ENCODE measurements at places on chromosomes 3 and 15. TPM values are rescaled to one million over a fixed set of nuclear protein-coding genes. Genes with fewer than 3 reads are reported as not detected.

DNA sequence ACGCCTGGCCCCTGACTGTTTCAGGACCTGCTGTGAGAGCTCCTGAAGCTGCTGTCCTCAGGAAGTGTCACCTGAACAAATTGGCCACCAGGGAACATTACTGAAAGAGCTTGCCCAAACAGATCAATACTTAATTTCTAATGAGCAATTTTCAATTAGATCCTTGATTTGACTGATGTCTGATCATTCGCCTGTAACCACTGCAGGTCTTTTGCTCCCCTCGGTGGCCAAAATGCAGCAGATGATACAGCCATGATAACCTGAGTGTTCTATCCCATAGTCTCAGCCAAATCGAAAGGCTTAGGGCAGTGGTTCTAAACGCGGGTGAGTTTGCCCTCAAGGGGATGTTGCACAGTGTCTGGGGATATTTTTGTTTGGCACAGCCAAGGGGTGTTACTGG is 57.6 kb upstream of the MEX3B start:
- no peak for DNase-seq

DNA sequence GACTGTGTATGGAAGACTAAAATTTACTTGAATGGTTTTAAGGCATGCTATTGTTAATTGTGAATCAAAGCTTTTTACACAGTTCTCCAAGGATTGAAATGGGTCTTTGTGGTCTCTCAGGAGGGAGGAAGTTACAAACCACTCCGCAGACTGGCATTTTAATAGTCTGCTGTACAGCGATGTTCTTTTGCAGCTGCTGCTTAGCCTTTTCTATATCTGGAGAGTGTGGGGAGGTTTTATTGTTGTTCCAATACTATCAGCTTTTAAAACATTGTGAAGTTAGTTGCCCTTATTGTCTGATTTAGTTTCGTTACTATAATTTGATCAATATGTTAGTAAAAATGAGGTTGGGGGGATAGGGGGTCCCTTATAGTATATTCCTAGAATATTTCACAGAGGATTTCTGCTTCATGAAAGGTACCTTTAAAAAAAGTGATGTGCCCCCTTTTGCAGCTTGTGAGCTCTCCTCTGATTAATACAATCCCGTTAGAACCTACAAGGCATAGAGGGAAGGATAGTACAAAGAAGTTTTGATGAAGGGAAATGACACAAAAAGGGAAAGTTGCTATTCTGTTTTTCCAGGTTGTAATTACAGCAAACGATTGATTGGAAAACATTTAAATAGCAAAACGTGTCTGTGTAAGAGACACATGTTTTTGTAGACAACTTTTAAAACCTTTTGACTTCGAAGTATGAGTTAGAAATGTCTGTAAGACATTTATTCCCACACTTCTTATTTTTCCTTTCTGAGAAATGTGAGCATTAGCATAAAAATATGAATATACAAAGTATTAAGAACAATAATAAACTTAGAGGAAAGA is 158.3 kb upstream of the CGNL1 start:
- no peak for DNase-seq

- DNase-seq = no peak
These were observed 13.6 kb downstream of the MRPS25 start for GRCh38 chr3:15051531-15051930.

The TMEM40 gene
- polyA plus RNA-seq = 30.9 TPM

DNA sequence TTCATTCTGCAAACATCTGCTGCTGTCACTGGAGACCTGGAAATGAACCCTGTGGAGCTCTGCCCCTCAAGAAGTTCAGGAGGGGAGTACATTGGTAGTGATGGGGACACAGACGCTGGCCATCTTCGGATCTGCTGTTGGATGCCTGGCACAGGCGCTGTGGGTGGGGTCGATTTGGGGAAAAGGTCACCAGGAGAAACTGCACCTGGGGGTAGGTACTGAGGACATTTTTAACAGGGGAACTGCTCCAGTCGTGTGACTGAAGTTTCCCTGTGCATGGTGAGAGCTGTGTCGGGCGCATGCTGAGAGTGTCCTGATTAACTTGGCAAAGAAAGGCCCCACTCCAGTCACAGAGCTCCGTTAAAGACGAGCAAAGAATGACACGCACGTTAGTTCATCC is 3.4 kb downstream of the UROC1 start:
- no peak for DNase-seq

The NRROS gene
- 5.1 TPM for polyA plus RNA-seq

GRCh38 chr15:94607176-94607654 is 375.9 kb downstream of the MCTP2 start:
- DNase-seq = no peak

- DNase-seq = no peak
These were observed 139.7 kb upstream of the BNIP2 start for GRCh38 chr15:59828861-59829260.

The LRRN1 gene
- 58.0 TPM for polyA plus RNA-seq

DNA sequence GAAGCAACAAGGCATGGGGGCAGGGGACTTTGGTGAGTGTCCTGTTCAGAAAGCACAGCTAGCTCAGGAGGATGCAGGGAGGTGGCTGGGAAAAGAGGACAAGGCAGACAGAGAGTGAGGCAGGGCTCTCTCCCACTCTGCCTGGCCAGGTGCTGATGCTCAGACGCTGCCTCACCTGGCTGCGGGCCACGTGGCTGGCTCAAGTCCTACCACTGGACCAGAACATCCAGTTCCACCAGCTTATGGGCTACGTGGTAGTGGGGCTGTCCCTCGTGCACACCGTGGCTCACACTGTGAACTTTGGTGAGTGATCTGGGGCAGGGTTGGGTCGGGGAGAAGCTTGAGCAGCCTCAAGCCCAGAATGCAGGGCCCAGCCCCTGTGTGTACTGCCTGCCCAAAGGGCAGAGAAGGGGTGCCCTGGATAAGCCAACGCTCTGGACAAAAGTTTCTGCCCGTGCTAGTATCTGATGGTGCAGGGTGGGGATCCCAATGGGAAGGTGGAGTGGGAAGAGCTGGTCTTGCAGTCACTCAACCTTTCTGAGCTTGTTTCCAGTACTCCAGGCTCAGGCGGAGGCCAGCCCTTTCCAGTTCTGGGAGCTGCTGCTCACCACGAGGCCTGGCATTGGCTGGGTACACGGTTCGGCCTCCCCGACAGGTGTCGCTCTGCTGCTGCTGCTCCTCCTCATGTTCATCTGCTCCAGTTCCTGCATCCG is 20.9 kb downstream of the NOX5 start:
- DNase-seq = no peak

DNA sequence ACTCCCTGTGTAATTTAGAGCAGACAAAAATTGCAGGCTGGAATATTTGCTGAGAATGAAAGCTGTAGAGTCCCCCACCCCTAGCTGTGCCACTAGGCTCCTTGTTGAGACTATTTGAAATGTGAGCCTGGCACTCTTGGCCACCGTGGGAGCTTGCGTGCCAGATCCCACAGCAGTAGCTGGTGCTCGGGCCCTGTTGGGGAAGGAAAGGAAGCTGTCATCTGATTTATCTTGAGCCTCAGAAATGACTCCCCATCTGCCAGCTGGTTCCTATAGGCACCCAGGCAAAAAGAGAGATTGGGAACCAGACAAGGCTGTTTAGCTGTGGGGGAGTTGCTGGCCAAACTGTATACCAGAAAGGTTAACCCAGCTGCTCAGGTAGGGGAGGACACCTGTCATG is 23.4 kb upstream of the CLEC3B start:
- no peak for DNase-seq

GRCh38 chr15:63593705-63594671 is 3.2 kb upstream of the FBXL22 start:
- no peak for DNase-seq

The AVEN gene
- 21.9 TPM for polyA plus RNA-seq

The CD200 gene
- 11.0 TPM for polyA plus RNA-seq

GRCh38 chr3:130820976-130821375 is 72.9 kb upstream of the ATP2C1 start:
- no peak for DNase-seq

The TRIM71 gene
- polyA plus RNA-seq = 0.15 TPM

- DNase-seq = no peak
These were observed 194.7 kb downstream of the NEK10 start for GRCh38 chr3:27174530-27174929.
